Kidney epithelial cell (primary cell): ENCODE measurements at places on chromosomes 7 and 10.

GRCh38 chr10:70590655-70591416, 11.7 kb downstream of the PRF1 start:
- no peak for DNase-seq

GRCh38 chr10:44419790-44420549, 35.1 kb upstream of the CXCL12 start:
- no peak for DNase-seq

DNA sequence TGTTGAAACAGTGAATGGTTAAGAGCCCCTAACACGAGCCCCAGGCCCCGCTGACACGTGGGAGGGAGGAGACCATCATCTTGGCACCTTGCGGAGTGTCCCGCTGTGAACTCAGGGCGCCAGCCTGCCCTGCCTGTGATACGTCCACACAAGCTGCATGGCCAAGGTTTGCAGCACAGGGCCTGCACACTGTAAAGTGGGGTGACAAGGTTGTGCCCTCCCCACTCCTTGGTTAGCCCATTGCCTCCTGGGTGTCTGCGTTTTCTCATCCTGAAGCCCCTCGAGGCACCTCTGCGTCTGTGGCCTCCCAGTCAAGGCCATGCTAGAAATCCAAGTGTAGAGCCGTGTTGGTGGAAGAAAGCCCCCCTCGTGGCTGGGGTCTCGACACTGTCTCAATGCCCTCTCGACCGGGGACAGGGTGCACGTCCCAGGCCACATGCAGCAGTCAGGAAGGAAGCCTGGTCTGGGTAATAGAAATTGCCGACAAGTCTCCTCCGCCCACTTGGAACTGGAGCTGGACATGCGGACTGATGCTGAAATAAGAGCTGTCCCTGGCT, 192.1 kb downstream of the DNAJB6 start:
- DNase-seq = no peak

DNA sequence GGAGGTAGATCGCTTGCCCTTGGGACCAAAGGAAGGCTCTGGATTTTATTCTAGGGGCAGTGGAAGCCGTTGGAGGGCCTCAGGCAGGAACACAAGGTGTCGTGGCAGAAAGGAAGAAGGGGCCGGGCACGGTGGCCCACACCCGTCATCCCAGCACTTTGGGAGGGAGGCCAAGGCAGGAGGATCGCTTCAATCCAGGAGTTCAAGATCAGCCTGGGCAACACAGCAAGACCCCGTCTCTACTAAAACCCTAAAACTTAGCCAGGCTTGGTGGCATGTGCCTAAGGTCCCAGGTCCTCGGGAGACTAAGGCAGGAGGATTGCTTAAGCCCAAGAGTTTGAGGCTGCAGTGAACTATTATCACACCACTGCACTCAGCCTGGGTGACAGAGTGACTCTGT, 5.2 kb upstream of the PDGFA start:
- no peak for DNase-seq

- no peak for DNase-seq
Measured at GRCh38 chr10:3477683-3478082, 305.1 kb upstream of the PITRM1 start.

DNA sequence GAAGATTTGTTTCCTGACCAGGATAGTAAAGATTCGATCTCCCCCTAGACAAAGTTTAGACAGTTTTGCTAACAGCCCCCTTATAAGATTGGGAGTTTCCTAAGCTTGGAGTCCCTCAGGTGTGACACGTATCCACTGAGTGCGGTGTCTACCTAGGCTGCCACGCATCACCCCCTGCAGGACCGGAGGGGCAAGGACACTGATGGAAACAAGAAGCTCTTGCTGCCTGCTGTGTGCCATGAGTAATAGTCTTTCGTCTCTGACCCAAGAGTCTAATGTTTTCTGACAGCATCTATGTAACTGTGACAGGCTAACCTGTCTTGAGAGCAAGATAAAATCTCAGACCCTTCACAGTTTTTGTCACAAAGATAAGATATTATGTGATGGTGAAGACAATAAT, 173.5 kb downstream of the SEMA3E start:
- DNase-seq = no peak

DNA sequence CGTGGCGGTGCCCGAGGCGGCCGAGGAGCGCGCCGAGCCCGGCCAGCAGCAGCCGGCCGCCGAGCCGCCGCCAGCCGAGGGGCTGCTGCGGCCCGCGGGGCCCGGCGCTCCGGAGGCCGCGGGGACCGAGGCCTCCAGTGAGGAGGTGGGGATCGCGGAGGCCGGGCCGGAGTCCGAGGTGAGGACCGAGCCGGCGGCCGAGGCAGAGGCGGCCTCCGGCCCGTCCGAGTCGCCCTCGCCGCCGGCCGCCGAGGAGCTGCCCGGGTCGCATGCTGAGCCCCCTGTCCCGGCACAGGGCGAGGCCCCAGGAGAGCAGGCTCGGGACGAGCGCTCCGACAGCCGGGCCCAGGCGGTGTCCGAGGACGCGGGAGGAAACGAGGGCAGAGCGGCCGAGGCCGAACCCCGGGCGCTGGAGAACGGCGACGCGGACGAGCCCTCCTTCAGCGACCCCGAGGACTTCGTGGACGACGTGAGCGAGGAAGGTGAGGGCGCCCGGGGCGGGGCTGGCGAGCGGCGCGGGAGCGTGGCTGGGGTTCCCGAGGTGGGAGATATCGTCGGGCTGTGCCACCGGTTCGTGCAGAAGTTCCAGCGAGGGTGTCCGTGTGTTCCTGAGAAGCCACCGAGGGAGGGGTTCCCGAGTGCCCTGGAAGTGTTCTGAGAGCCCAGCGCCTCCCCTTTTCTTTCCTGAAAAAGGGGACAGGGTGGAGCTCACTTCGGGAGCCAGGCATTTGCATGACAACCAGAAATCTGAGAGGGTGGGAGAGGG, 495 bp downstream of the EIF3B start:
- no peak for DNase-seq

DNA sequence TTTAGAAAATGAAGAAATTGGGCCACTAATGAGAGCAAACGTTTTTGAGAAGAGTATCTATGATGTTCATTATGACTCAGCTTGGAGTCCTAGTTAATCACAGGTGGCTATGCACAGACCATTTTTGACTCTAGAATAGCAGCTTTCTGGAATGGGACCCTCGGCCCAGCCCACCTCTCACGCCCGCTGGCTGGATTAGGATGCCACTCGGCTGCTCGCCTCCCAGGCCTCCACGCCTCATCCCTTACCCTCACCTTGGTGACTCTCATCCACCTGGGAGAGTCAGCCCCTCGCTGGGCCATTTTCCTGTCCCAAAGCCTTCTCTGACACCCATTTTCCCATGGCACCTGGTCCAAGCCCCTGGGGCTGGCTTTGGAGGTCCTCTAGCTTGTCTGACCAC, 173.6 kb downstream of the ADAM12 start:
- DNase-seq = no peak

DNA sequence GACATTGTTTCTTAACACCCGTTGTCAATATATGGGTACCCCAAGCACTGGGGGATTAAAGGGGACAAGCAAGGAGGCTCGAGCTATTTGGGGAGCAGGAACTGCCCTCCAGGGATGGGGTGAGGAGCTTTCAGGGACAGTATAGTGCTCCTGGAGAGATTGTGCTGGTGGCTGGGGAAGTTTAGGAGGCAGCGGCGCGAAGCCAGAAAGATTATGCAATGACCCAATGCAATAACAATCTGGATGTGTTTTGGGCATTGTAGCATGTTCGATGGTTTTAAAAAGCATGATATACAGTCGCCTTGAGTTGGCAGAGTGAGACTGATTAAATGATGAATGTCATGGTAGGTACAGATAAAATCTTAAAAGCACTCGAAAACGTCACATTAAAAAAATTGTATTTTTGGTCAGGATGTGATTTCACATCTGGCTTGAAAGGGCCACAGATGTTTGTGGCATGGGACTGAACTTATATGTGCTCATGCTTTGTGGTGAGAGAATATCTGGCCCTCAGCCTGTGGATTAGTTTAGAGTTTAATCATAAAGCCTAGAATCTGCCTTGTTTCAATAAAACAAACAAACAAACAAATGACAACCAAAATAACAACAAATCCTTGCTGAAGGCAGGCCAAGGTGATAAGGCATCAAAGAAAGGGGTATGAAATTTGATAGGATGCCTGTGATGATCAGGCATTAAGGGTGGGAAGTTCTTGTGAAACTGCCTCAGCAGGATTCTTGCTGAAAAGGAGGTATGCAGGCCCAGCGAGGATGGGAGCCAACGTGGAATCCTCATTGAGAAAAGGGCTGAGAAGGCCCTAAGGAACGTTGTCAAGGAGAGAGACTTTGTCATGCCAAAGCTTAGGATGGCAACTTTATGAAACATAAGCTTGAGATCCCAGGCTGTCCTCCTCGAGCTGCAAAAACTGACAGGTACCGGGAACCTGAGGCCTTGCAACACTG, 417.1 kb upstream of the KLF6 start:
- no peak for DNase-seq

GRCh38 chr7:129845178-129845971, 107.4 kb downstream of the UBE2H start:
- DNase-seq = no peak

GRCh38 chr10:88565072-88565471, 18.0 kb downstream of the RNLS start:
- DNase-seq = no peak

GRCh38 chr7:135959646-135960363, 17.4 kb downstream of the MTPN start:
- no peak for DNase-seq

DNA sequence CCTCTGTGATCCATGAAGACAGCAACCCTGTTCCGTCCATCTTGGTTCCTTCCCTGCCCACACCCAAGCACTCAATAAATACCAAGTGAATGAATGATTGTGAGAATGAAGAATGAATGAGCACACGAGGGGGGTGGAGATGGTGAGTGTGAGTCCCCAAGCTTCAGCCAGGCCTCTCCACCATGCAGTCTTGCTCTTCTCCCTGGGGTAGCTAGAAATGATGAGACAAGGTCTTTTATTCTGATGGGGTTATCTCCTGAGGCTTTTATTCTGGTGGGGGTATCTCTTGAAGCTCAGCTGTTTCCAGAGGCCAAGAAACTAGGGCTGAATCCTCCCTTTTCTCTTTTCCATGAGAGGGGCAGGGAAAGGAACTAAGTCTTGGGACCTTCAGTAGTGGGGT, 57.0 kb downstream of the ELFN1 start:
- DNase-seq = no peak

- peak; percentile 18 for DNase-seq
Measured at GRCh38 chr7:8035647-8036518, 67.3 kb downstream of the GLCCI1 start.

- peak; percentile 87 for DNase-seq
Measured at GRCh38 chr7:91557789-91558404, 293.7 kb downstream of the FZD1 start.
